Activated naive CD8-positive, alpha-beta T cell treated with anti-CD3 and anti-CD28 coated beads, Interleukin-2, amount 50 U/mL, for 16 hours (primary cell): ENCODE measurements at places on chromosomes 16 and 17.

DNA sequence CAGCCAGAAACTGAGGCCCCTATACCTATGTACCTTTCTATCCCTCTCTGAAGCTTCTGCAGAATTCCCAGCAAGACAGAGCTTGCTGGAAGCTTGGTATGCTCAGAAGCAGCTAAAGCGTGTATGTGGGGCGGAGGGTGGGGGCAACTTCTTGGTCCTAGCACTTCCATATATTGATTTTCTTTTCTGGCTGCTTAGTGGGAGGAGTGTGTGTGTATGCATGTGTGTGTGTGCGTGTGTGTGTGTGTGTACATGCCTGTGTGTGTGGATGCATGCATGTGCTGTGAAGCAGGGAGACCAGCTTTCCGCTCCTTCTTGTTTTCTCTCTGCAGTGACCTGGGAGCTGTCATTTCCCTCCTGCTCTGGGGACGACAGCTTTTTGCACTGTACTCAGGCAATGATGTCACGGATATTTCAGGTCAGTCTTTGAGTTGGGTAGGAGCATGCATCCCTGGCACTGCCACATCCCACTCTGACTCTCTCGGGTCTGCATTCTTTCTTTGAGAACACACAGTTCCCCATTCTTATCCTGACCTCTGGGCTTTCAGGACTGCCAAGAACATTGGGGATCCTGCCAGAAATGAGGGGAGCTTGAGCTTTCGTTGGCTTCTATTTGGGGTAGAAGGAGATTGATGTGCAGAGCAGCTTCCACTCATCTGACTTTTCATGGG, 10.7 kb downstream of the HPR start:
- no peak for DNase-seq

- no peak for DNase-seq
Measured at GRCh38 chr17:82059272-82060000, 6.2 kb downstream of the DUS1L start.

GRCh38 chr17:42365136-42365535, 23.1 kb downstream of the STAT3 start:
- DNase-seq: no peak

GRCh38 chr16:87496447-87496801, 3.6 kb upstream of the ZCCHC14 start:
- DNase-seq: no peak

DNA sequence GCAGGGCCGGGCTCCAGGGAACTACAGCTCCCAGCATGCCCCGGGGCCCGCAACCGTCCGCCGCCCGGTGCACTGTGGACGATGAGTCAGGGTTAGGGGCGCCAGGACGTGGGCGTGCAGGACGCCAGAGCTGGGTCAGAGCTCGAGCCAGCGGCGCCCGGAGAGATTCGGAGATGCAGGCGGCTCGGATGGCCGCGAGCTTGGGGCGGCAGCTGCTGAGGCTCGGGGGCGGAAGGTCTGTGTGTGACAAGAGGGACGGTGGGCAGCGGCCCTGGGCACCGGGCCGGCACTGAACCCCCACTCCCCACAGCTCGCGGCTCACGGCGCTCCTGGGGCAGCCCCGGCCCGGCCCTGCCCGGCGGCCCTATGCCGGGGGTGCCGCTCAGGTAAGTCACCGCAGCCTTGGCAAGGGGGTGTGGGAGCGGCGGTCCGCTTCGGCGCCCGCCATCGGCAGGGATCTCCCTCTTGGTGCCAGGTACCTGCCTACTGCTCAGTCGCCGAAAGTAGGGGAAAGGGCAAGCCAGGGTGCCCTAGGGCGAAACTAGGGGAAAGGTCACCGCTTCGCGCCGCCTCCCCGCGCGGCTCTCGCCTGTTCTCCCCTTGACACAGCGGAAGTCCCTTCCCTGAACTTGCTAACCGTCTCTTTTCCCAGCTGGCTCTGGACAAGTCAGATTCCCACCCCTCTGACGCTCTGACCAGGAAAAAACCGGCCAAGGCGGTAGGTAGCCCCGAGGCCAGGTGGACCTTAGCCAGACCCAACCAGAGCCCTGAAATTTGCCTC, at the start of the genes ACADVL and DLG4:
ACADVL (plus strand) TSS at position 127 of the 781 bp plus-strand sequence; CDS start at position 174, 47 bp downstream.
DLG4 (minus strand) TSS at position 25 of the 781 bp plus-strand sequence.
- peak; percentile 54 for DNase-seq

DNA sequence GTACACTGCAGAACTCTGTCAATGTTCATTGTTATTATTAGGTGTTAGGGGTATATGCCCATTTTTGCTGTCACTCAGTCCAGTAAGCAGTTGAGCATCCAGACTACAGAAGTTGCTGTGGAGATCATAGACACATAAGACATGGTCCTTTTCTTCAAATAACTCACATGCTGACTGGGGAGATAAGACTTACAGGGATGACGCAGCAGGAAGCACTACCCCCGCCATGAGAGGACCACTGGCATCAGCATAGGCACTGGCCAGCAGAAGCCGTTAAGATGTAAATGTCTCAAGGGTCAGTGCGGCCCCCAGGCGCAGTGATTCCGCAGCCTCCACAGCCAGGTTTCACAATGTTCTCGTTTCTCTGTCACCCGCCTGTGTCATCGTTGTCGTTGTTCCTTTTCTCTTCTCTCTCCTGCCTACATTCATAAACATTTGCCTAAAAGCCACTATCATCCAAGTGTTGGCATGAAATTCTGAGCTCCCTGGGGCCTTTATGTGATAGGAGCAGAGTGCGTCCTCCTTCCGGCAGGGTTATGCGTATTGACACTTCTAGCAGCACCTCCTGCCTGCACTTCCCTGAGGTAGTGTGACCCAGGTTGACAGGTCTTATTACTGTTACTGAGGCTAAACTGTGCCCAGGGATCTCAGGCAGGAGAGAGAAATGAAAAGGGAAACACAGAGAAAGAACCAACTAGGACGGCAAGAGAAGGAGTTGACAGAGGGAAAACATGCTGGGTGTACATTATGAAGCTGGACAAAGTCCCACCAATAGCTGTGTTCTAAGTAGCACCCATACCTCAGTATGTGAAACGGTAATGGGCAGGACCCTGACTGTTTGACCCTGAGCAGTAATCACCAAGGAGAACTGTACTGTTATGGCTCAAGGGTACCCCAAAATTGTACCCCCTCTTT, 17.9 kb downstream of the TANGO6 start:
- no peak for DNase-seq
